CD14-positive monocyte (primary cell): ENCODE measurements at places on chromosomes 6 and 20.

DNA sequence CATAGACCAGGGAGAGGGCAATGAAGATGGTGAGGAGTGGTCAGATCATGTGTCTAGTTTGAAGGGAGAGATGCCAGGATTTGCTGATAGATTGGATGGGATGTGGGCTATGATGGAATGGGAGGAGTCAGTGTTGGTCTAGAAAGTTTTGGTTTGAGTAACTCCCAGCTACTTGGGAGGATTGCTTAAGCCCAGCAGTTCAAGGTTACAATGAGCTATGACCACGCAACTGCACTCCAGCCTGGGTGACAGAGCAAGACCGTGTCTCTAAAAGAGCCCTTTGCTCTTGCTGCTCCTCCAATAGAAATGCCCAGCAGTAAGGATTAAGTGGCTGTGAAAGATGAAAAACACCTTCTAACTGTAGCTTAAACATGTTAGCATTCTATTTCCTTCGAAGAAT is 18.2 kb upstream of the LAMP5 start:
- DNase-seq, result peak; percentile 53

DNA sequence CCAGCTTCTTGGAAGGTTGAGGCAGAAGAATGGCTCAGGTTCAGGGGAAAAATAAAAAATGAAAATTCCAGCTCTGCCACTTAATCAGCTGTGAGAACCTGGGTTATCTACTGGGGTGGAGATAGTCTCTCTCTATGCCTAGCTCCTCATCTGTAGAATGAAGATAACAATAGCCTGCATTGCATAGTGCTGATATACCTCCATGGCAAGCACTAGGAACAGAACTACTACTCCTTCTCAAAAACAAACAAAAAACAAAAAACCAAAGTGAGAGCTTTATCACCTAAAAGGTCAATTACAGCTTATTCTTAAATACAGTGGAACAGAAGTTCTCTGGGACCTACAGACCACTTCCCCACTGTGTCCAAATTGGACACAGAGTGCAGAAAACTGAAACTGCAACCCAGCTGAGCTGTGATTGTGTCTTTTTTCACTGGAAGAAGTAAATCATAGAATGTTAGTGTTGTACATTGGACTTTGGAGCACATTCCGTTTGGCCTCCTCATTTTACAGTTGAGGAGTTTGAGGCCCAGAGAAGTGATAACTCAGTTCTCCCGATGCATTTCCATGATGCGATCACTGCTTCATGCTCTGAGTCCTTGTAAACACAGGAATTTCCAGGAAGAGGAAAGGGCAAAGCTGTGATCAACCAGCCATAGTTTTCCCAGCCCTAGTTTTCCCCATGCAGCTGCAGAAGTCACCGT is 23.3 kb downstream of the MTFR2 start:
- DNase-seq, result no peak

DNA sequence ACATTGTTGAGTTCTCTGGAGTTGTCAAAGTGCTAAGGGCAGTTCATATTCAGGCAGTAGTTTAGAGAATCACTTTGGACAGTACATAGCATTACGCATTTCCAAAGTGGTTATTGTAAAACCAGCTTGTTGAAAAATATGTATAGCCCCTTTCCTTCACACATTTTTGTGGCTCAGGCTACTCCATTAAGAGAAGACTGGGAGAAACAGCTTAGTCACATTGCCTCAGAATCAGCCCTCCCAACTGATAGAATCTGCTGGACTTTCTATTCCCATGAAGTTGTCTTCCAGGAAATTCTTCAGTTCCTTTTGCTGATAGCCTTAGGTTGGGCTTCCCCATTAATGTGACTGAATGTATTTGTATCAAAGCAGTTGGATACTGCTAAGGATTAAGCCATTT is 39.5 kb upstream of the HDGFL1 start:
- DNase-seq, result no peak

GRCh38 chr6:158142789-158143188 is 25.3 kb downstream of the SERAC1 start:
- no peak for DNase-seq

DNA sequence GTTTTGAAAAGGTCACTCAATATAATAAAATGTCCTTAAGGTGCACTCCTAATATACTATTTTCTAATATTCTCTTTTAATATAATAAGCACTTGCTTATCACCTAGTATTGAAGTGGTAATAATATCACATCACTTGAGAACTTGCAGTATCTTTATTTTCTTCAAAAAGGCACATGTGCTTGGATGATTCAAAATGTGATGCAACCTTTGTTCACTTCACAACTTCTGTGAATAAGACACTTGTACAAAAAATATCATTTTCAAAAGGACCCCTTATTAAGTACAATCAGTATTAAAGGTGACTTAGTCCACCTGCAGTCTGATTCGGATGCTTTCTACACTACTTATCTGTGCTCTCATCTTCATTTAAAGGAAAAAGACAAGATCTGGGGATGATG is 3.4 kb downstream of the PRELID3B start:
- no peak for DNase-seq

DNA sequence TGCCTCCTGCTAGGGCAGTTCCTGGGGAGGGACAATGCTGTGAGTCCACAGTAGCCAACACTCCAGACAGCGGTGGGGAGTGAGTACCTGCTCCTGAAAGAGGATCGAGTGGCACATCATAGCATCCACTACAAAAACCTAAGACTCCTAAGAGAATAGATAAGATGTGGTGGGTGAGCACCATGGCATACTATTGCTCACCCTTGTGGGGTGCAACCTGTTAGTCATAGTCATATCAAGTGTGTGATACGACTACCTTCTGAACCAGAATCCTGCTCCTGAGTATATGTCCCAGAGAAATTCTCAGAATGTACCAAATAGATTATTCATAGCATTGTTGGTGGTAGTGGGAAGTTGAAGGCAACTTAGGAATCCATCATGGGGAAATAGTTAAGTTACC is 62.7 kb upstream of the GLP1R start:
- no peak for DNase-seq

GRCh38 chr6:162026843-162027242 is 700.7 kb downstream of the PRKN start:
- no peak for DNase-seq

DNA sequence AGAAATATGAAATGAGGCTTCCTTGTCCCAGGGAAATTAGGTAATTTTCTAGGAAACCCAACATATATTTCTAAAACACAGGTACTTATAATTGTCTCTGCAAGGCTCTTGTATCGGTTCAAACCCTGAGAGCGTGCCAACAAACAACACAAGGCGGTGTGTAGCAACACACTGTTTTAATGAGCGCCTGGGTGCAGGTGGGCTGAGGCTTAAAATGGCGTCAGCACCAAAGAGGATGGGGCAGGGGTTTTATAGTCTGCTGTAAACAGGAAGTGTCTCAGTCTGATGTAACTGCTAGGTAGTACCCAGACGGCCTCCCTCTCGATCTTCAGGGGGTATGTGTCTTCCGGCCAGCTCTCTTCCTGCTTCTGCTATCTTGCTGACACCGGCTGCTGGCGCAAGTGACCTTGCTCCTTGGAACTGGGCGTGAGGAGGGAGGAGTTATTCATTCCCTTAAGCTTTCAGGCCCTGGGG is 69.7 kb downstream of the EPB41L2 start:
- DNase-seq, result no peak

DNA sequence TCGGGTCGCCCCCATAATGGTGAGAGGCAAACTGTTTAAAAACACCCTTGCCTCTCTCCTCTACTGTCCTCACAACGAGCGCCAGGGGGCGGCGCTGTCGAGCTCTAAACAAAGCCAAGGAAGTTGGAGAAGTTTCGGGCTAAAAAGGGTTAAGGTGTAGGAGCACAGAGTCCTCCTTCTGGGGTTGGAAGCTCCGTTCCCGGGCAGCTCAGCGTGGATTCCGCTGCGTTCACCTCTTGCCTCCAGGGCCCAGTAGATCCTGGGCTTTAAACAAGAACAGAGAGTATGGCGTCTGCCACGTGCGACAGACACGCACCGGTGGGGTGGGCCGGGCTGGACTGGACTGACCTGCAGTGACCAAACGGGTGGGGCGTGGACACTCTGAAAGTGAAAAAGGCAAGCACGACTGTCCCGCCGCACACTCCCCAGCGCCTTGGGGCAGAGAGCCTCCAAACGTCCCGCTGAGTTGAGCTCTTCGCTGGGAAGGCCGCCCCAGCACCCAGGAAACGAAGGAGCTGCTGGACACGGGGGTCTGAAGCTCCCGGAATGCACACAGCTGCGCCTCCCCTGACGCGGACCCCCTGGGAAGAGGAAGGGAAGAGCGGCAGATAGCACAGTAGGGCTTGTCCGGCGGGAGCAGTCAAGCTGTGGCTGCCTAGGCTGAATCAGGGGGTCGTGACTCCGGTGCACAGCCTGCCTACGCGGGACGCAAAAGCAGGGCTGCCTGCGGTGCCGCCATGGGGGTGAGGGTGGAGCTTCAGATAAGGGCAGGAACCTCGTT is 1.6 kb upstream of the THBD start:
- DNase-seq, result peak; percentile 86

DNA sequence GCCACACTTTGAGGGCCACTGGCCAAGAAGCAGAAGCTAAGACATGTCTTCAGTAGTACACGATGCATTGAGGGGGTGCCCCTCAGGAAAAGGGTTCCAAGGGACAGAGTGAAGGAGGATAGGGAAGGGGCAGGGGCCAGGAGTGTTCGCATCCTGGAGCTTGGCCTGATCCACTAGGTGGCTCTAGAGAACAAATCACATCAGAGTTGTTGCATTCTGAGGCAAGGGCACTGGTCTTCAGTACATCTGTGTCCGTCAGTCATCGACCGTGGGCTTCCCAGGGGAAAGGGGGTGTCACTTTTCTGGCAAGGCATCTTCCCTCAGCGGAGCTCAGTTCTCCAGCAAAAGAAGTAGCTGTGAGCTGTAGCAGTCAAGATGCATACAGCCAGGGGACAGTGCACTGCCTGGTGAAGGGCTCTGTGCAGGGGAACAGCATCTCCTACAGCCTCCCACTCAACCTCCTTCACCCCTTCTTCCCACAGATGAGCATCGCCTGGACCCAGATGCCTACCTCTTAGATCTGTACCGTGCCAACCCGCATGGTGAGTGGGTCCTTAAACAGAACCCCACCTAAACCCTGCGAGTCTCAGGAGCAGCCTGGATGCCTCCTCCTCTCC is 47.8 kb downstream of the ARHGAP40 start:
- no peak for DNase-seq

DNA sequence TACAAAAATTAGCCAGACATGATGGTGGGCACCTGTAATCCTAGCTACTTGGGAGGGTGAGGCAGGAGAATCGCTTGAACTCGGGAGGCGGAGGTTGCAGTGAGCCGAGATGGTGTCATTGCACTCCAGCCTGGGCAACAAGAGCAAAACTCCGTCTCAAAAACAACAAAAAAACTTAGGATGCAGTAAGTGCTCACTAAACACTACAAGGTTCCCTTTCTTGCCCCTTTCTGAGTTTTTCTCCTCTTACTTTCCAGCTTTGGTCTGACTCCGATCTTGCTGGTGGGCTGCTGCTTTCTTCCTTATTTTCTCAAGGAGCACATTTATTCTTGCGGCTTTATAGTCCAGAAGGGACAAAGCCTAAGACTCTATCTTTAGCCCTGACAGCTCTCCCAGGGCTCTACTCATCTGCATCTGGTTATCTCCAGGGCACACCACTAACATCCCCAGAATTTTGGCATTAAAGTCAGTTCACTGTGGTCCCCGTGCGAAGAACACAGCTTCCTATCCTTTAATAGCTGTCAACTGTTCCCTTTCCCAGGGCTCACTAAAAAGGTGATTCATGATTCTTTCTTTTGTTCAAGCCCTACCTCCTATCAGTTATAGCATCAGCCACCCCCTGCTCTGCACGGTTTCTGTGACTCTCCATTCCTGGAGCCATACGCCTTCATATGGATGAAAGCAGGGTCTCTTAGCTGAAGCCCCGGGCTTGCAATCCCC is 17.1 kb upstream of the RPN2 start:
- DNase-seq, result no peak

DNA sequence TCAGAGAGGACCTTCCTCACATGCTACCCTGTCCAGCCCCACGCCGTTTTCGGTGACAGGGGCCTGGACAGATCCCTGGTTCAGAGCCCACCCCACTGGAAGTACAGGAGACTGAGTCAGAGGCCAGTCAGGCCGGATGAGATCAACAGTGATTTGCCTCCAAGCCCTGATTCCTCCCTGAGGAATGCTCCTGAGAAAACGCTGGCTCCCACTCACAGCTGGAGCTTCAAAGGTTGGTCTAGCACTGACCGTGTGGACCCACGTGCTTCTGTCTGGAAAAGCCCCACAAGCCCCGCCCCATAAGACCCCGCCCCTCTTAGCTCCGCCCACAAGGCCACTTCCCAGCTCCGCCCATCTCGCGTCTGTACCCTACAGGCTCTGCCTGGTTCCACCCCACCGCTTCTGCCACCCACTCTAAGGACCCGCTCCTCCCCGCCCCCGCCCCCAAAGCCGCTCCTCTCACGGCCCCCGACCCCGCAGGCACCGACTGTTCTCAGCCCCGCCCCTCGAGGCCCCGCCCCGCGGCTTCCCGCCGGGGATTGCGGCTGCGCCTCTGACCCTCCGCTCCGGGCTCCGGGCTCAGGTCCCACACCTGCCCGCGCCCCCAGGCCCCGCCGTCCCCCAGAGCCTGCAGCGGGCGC is 64.9 kb upstream of the BHLHE23 start:
- DNase-seq, result no peak
